Stimulated activated CD8-positive, alpha-beta memory T cell treated with anti-CD3 and anti-CD28 coated beads, Interleukin-4, amount 100 ng/mL, for 24 hours (primary cell): ENCODE measurements at places on chromosomes 2 and 18.

DNA sequence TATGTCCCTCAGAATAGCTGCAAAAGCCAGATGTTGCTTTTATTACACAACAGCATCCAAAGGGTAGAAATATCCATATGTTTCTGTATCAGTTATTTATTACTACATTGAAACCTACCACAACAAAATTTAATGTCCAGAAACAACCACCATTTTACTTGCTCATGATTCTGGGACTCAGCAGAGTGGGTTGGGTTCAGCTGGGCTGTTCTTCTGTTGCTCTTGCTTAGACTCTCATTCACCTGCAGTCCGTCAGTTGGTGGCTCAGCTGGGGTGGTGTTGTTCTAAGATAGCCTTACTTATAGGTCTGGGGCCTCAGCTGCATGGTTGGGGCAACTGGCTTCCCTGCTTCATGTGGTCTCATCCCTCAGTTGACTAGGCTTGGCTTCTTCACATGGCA, 21.7 kb downstream of the AQP4 start:
- DNase-seq, result no peak

DNA sequence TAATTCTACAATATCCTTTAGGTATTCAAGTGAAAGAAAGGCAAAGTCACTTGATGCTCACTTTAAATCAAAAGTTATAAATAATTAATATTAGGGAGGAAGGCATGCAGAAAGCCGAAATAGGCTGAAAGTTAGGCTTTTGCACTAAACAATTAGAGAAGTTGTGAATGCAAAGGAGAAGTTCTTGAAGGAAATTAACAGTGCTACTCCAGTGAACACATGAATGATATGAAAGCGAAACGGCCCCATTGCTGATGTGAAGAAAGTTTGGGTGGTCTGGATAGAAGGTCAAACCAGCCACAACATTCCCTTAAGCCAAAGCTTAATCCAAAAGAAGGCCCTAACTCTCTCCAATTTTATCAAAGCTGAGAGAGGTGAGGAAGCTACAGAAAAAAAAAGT, 103.1 kb upstream of the CXCR4 start:
- no peak for DNase-seq

- no peak for DNase-seq
Observed at GRCh38 chr2:121721926-121722325, 14.7 kb downstream of the NIFK start.

GRCh38 chr18:61972389-61973264, 79.8 kb upstream of the RNF152 start:
- no peak for DNase-seq

GRCh38 chr18:11482271-11482670, 127.1 kb upstream of the SLC35G4 start:
- no peak for DNase-seq

- DNase-seq, result no peak
Observed at GRCh38 chr2:18837240-18837639, 247.9 kb upstream of the NT5C1B start.

DNA sequence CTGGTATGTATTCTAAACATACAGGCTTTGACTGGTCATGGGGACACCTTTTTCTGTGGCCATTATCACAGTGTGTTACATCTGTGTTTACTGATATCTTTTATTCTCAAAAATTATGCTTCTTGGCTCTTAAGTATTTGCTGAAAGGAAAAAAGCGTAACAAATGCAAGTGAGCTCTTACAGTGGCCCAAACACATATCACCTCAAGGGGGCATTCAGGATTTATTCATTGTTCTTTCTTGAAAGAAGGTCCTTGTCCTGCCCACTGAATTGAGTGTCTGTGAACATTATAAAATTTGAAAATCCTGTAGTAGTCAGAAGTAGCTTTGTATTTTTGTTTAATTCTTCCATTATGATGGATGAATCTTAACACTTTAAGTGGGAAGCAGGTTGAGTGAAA, 454.5 kb downstream of the XIRP2 start:
- no peak for DNase-seq

DNA sequence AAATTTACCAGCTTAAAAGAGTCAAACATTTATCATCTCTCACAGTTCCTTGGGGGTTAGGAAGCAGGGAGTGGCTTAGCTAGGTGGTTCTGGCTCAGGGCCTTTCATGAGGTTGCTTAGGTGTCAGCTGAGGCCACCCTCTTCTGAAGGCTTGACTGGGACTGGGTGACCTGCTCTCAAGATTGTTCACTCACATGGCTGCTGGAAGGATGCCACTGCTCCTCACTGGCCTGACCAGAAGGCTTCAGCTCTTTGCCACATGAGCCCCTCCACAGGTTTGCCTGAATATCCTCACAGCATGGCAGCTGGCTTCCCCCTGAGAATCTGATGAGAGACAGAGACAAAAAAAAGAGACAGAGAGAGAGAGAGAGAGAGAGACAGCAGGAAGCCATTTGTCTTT, 17.3 kb upstream of the RNF152 start:
- no peak for DNase-seq

DNA sequence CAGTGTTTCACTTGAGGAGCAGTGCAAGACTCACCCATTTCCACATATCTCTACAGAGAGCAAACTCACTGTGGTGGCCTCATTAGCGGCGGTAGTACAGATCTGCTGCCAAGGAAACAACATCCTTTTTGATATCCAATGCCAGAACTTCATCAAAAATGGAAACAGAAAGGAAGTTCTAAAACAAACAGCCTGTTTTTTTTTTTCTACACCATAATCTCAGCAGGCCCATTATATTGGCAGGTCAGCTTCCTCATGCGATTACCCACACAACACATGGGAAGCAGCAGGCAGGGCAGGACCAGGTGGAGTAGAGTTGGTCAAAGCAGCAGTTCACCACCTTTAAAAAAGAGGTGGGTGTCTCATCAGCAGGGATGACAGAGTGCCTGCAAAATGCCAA, 678.9 kb upstream of the CELF4 start:
- no peak for DNase-seq
